AML-193 (cell line): ENCODE measurements at places on chromosomes 16 and 17.

GRCh38 chr17:73711916-73712315, 67.7 kb upstream of the SDK2 start:
- no peak for DNase-seq

DNA sequence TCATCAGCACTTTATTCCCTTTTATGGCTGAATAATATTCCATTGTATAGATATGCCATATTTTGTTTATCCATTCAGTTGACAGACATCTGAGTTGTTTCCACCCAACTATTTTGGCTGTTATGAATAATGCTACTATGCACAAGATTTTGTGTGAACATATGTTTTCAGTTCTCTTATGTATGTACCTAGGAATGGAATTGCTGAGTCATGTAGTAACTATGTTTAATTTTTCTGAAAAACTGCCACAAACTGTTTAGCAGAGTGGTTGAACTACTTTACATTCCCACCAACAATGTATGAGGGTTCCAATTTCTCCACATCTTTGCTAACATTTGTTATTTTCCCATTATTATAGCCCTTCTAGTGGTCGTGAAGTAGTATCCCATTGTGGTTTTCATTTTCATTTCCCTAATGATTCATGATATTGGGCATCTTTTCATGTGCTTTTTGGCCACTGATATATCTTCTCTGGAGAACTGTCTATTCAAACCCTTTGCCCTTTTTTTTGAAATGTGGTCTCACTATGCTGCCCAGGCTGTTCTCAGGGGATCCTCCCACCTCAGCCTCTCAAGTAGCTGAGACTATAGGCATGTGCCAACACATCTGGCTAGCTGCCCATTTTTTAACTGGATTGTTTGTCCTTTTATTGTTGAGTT, 26.3 kb downstream of the SMURF2 start:
- DNase-seq: no peak

GRCh38 chr16:68460067-68460466, 11.8 kb upstream of the SMPD3 start:
- no peak for DNase-seq

DNA sequence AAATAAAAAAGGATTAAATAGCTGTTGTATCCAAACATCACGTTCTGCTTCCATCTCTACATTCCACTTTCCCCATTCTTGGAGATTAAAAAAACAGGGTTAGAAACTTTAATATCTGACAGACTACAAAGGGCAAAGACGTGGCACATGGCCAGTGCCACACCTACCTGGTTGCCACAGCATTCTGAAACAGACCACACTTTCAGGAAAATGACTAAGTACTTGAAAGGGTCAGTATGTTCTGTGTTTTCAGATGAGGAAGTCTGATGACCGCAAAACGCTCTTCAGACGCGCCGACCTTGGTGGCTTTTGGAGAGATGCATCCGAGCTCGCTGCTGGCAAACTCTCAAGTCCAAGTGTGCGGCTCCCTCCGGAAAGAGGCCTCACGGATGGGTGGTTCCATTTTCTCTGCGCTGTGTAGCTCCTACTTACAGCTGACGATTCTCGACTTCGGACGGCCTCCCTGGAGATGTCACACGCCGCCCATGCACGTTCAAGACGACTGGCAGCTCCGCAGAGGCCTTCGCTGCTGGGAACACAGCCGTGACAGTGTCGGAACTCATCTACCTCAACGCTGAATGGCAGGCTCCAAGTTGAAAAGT, 15.5 kb downstream of the MAP1LC3B start:
- peak; percentile 85 for DNase-seq

- DNase-seq: no peak
Observed at GRCh38 chr17:48570325-48571023, 7.7 kb downstream of the HOXB4 start.

DNA sequence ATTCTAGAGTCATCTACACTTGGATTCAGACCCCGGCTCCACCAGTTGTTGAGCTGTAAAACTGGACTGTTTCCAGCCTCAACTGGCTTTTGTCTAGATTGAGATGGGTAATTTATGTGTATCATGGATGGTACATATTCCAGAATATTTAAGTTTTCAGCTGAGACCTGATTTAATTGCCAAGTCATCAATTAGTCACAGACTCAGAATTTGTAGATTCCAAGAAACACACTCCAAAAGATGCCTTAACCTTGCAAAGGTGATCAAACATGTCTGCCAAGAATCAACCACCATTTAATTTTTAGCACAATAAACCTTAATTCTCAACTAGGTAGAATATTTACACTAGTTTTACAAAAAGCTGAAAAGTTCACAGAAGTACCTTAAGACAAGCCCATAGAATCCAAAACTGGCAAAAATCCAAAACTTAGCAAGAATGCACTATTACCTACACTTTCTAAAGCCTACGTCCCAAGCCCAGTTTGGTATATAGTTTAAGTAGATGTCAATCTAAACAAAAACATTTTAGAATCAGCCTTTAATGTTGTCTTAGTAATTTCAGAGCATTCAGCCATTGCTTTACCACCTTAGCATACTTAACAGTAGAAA, 17.7 kb downstream of the SIAH1 start:
- DNase-seq: no peak
